ENCODE measurements at places on chromosomes 7 and 10. TPM values are rescaled to one million over a fixed set of nuclear protein-coding genes. Genes with fewer than 3 reads are reported as not detected.
A peak's percentile ranks its signal among the peaks of the same experiment; 100 is the strongest.

DNA sequence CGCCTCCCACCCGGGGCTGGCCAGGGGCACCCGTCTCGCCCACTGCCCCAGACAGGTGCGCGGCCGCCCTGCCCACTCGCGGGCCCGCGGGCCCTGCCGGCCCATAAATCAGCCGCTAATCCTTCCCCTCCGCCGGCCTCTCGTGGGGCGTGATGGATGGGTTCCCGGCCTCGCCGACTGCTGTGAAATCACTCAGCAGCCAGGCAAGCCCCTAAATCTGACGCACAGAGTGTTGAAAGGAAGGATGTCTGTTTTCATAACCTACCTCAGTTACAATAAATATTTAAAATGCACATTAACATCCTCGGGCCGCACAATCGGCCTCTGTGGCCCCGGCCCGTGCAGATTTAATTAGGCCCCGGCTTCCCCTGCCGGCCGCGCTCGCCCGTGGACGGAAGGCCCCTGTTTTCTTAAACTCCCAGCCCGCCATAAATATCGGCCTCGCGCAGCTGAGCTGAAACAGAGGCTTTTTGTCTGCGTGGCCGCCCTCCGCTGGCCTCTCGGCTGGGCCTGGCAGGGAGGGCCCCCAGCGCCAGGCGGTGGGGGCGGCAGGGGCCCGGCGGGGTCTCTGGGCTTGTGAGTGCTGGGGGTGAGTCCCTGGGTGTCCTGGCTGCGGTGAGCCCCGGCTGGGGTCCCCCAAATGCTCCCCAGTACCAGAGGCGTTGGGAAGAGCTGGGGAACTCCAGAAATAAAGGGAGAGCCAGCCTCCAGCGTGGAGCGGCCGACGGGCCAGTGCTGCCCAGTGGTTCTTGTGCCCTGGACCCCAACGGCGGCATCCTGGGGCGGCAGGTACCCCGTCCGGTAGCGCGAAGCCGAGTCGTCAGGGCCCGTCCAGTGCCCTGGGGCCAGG lies 90.7 kb downstream of the UNCX start:
- DNase-seq, result no peak

GRCh38 chr7:95110707-95111106 lies 203.3 kb downstream of the PPP1R9A start:
- no peak for DNase-seq

The PON3 gene
- 6.5 TPM for total RNA-seq

GRCh38 chr7:22487978-22488642 lies 11.9 kb downstream of the STEAP1B start:
- no peak for DNase-seq

GRCh38 chr7:85620936-85621685 lies 434.3 kb upstream of the SEMA3D start:
- DNase-seq, result no peak

DNA sequence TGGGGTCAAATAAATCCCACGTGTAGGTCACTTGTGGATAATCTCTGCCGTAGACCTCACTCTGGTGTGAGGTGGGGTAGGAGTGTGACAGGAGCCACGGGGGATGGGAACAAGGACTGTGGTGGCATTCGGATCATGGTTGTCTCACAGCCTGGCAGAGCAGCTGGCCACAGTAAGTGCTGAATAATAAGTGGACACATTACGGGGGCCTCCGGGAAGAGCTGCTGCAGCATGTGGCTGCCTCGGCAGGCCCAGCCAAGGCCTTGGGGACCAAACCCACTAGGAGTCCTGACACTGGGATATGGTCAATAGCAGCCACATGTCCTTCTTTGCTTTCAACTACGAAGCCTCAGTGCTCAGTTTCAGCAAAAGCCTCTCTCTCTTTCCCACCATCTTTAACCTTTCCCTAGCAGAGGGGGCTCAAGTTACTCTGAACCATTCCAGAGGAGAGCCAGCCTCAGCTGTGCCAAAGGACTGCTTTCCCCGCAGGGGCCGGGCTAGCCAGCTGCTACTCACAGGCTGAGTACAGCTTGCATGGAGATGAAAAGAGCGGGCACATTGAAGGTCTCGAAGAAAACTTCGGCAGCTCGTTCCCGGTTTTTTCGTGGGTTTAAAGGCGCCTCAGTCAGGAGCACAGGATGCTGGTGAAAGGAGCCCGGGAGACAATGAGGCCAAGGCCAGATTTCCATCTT lies 17.3 kb downstream of the ACTR1A start:
- no peak for DNase-seq

- DNase-seq, result no peak
These were observed 55.5 kb upstream of the NCF1 start for GRCh38 chr7:74718336-74718735.

- no peak for DNase-seq
These were observed 7.5 kb upstream of the CNPY1 start for GRCh38 chr7:155553871-155554270.

DNA sequence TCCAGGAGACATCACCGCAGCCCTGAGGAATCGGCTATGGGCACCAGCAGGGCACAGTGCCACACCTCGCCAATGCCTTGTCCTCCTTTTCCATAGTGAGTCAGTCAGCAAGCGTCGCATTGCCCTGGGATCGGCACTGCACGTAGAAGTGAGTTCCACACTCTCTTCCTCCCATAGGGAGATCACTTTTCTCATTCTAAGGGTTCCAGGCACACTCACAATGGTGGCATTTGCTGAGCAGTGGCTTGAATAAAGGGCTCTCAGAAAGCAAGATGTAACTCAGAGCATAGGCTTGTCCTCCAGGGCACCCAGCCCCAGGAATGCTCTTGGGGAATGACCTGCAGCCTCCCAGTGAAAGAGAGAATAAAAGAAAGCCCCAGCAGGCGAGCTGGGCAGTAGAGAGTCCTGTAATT lies 1.1 kb upstream of the VIM start:
- no peak for DNase-seq

The OGA gene
- total RNA-seq, result 63.3 TPM

The SLC29A4 gene
- total RNA-seq, result 1.9 TPM

The TRPV6 gene
- total RNA-seq, result 1.7 TPM

- DNase-seq, result no peak
These were observed 106.1 kb downstream of the EBLN1 start for GRCh38 chr10:22111705-22112104.

DNA sequence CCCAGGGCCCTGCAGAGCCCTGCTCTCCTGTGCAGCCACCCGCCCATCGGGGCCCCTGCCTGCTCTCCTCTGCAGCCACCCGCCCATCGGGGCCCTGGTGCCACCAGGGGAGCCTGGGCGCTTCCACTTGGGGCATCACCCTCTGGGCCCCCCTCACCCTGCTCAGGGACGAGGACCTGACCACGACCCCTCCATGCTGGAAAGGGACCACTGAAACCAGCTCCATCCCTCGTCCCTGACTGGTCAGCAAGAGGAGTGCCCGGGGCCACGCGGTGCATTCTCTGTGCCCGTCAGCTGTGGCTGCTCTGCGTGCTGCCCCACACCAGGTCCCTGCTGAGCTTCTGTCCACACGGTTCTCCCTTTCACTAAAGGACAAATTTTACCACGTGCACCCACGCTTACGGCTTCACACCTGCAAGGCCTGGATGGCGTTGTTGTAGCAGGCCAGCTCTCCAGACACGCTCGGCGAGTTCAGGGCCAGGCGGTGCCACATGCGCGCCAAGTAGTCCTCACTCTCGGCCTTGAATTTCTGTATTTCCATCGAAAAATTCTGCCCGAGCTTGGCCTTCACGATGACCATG lies 57.6 kb downstream of the CFAP46 start:
- DNase-seq, result no peak

The KCNIP2 gene
- total RNA-seq, result 3.3 TPM

GRCh38 chr7:45642044-45642443 lies 67.9 kb downstream of the ADCY1 start:
- DNase-seq, result no peak

- DNase-seq, result no peak
These were observed 9.5 kb upstream of the LBX1 start for GRCh38 chr10:101238732-101239105.

DNA sequence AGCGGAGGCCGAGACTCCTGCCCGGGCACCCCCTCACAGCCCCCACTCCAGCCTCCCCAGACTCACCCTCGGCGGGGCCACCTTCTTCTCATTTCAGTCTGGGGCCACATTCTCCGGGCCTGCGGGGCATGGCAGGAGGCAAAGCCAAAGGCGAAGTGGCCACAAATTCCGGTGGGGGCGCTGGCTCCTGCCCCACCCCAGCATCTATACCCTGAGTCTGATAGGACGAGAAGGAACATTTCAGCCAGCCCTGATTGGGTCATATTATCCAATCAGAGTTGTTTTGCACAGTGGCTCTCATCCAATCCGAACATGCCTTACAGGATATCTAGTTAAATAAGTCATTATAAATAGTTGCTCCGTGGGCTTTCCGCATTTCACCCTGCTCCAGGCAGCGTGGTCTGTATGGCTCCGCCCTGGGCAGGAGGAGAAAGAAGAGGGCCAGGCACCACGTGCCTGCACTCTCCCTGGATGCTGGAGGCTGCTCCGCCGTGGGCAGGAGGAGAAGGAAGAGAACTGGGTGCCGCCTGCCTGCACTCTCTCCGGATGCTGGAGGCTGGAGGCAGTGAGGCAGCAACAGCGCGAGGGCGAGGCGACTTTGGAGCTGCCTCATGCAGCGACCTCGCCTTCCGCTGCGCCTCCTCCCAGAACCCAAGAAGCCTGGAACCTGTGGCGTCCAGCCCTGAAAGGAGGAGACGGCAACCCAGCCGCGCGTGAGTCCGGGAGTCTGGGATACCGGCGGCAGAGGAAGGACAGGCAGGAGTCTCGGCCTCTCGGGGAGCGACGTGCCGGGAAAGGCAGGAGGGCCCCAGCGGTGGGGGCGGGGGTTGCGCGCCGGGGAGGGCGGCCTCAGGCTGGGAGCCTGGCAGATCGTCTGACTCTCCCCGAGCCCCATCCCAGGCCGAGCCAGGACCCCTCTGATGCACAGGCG lies 162.9 kb downstream of the ZNF33B start:
- DNase-seq, result no peak

GRCh38 chr7:151311294-151311864 lies 30.2 kb upstream of the NUB1 start:
- peak; percentile 45 for DNase-seq

DNA sequence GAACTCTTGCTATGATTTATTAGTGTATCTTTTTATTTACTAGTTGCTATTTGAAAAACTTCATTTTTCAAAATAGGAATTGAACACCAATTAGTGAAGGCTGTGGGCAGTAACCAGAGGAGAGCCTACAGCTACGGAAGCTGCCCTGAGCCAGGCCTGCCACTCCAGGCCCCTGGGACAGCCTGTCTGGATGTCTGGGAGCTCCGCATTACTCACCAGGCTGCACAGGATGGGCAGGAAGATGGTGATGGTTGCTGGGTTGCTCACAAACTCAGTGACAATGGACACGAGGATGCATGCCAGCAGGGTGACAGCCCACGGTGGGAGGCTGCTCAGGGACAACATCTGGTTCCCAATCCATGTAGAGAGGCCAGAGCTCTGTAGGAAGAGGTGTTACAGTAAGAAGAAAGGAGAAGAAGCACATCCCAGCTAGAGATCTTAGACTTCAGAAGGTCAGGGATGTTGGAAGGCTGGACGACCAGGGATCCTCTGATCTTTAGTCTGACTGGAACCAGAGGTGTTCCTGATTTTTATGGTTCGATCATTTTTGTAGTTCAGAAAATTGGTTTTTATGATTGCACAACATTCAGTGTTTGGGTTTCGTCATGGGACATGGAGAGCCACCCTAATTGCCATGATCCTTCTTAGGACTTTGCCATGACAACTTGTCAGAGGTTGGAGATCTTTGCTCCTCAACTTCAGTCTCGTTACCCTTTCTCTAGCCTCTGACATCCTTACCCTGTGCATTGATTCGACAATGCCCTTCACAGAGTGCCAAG lies 23.2 kb downstream of the STMP1 start:
- DNase-seq, result no peak

- no peak for DNase-seq
These were observed 20.5 kb upstream of the SGCE start for GRCh38 chr7:94676431-94676830.

DNA sequence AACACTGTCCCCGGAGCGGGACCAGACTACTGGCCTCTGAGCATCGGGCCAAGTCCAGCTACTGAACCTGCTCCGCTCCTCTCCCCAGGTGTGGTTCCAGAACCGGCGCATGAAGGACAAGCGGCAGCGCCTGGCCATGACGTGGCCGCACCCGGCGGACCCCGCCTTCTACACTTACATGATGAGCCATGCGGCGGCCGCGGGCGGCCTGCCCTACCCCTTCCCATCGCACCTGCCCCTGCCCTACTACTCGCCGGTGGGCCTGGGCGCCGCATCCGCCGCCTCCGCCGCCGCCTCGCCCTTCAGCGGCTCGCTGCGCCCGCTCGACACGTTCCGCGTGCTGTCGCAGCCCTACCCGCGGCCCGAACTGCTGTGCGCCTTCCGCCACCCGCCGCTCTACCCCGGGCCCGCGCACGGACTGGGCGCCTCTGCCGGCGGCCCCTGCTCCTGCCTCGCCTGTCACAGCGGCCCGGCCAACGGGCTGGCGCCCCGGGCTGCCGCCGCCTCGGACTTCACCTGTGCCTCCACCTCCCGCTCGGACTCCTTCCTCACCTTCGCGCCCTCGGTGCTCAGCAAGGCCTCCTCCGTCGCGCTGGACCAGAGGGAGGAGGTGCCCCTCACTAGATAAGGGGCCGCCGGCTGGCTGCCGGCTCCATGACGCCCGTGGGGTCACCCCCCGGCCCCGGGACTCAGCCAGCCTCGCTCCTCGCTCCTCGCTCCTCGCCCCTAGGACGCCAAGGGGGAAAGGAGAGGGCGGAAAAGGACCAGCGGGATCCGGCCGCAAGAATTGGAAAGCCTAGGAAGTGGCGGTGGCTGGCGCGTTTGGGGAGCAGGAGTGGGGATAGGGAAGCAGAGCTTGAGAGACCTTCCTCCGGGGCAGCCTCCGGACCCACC lies 3.4 kb downstream of the EVX1 start:
- DNase-seq, result peak; percentile 69

DNA sequence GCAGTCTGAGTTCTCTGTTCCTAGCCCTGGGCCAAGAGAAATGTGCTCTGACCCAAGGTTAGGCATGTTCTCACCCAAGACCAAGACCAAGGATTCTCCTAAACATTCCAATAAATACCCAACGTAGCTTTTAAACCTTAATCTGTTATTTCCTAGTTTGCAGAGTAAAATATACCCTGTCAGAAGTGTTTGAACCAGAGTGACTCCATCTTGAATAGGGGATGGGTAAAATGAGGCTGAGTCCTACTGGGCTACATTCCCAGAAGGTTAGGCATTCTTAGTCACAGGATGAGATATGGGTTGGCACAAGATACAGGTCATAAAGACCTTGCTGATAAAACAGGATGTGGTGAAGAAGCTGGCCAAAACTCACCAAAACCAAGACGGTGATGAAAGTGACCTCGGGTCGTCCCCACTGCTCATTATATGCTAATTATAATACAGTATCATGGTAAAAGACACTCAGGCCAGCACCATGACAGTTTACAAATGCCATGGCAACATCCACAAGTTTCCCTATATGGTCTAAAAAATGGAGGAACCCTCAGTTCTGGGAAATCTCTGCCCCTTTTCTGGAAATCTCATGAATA lies 27.7 kb downstream of the PLXNA4 start:
- no peak for DNase-seq

DNA sequence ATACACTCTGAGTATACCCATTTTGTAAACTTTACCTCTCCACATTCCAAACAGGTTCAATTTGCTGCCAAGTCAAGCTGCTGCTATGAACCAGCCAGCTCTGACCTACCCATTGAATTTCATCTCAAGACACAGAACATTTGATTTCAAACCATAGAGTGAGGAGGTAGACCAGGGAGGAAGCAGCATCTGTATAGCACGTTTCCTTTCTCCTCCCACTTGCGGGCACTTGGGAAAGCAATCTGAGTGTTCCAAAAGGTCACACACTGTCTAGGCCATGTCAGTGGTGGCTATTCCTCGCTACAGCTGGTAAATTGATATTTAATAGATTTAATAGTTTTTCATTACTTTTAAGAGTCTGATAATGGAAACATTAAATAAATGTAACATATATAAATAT lies 147.8 kb upstream of the EEPD1 start:
- DNase-seq, result no peak

The NRBF2 gene
- 24.9 TPM for total RNA-seq

GRCh38 chr10:63920926-63921325 lies 399.7 kb downstream of the REEP3 start:
- no peak for DNase-seq
